ENCODE measurements at places on chromosomes 7 and 10.
A peak's percentile ranks its signal among the peaks of the same experiment; 100 is the strongest.

DNA sequence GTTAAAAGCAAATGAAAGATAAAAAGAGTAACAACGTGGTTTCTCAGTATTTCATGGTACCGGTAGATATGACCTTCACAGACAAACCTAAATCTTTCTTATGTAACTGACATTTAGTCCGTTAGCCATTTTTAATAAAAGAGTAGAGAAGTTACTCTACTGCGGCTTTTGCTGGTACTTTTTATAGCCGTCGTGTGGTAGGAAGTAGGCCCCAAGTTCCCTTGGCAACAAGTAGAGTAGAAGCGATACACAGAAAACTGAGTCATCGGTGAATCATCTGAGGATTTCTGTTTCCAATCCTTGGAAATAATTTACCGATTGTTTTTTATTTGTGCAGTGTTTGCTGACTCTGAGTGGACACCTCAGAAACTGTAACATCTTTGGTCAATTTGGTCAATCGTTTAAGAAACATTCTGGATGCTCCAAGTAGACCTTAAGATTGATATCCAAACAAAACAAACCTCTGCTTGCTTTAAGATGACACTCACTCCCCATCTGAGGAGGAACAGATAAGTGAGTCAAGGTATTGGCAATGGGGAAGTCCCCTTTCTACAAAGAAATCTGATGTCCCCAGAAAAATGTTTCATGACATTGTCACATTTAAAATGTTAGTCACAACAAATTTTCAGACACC lies 63.9 kb upstream of the AHR start:
- peak; percentile 14 for DNase-seq

- peak; percentile 52 for DNase-seq
These were observed 3.4 kb downstream of the TCF7L2 start for GRCh38 chr10:112953174-112954159.

- DNase-seq: no peak
These were observed 82.7 kb upstream of the SAMD8 start for GRCh38 chr10:75028748-75029147.

DNA sequence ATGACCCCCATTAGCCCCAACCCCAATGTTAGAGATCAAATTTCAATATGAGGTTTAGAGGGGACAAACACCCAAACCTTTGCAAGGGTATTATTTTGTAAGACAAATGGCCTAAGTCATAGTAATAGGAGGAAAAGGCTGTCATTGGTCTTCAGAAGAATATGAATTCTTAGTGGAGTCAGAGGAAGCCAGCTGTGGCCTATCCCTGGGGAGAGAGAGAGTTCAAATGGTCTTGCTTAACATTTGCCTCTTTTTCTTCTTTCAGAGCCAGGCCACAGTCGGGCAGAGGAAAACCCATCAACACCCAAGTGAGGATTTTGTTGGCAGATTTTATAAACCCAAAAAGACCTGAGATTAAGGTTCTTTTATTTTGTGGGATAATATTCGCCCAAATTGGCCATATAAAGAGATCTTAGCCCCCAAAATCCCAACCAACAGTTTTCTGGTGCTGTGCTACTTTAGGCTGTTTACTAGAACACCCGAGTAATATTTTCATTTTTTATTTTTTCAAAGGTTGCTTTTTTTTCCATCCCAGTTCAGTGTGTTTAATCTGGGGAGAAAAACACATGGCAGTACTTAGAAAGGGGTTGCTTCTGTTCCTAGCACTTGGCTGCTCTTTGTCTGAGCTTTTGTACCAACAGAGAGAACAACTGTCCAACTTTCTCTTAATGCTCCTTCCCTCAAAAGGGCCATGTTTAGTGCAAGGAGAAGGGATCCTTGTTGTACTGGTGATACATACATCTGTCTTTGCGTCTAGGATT lies 26.8 kb upstream of the ARMC3 start:
- DNase-seq: no peak

DNA sequence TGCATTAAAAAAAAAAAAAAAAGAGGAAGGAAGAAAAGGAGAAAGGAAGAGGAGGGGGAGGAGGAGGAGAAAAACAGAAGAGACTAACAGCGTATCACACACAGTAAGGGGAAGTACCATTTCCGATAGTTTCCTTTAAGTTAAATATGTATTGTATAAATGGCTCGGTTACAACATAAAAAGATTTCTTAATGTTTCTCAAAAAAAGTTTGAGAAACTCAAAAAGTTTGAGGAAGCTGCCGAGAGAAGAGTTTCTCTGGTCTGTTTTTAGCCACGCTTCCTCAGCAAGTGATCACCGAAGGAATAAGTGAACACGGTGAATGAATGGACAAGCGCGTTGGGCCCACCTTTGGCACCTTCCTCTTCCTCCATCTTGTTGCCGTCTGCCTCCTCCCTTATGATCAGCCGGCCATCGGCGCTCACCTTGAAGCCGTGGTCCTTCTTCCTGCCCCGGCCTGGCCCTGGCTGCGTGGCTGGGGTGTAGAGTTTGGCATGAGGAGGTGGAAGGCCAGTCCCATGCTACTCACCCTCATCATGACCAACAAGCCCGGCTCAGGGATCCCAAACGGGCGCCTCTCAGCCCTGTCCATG lies 31.3 kb upstream of the FRAT2 start:
- DNase-seq: no peak

GRCh38 chr10:119443970-119444660 lies 98.4 kb downstream of the RGS10 start:
- no peak for DNase-seq

GRCh38 chr7:23357190-23358093 lies 58.3 kb downstream of the MALSU1 start:
- DNase-seq: no peak

DNA sequence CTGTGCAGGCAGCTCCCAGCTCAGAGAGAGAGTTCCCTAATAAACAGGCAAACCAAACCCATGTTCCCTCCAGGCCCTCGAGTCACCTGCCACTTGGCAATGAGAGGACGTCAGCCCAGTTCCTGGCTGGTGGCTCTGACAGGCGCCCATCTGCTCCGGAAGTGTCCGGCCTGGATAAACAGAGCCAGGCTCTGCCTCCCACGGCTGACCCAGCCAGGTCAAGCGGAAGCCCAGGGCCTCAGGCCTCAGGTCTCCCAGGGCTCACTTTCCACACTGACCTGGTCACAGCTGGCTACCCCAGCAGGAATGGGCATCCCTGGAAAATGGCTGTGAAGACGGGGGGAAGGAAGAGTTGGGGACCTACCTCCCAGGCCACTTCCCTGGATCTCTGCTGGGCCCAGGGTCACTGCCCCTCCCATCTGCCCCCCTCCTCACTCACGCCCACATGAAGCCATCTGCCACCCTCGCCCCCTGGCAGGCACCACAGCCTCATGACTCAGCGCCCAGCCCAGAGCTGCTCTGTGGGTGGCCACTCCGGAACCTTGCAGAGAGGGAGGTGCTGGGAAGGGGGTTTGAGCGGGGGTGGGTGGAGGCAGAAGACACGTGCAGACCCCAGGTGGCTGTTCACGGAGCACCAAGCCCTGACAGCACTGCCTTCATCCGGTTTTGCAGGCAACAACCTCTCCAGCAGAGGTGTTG lies 37.4 kb upstream of the DUSP5 start:
- DNase-seq: peak; percentile 42

GRCh38 chr10:74887614-74888284 lies 61.3 kb downstream of the KAT6B start:
- DNase-seq: no peak

DNA sequence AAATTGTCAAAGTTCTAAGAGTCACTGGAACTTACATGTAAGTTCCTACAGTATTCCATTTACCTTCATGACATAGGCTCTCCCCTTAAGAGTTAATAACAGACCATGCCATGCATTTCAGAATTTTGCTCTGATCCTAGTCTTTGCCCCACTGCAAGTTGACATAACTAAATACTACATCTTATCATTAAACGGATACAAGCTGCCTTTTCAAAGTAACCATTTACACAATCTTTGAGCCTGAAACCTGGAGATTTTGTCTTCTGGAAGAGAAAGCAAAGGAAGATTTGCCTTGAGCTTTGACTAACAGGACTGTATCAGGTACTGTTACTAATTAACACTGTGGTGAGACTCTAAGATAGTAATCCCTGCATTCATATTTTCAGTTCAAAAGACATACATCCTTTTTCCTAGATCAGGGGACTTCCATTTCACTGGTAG lies 9.3 kb upstream of the AKR1D1 start:
- DNase-seq: no peak

DNA sequence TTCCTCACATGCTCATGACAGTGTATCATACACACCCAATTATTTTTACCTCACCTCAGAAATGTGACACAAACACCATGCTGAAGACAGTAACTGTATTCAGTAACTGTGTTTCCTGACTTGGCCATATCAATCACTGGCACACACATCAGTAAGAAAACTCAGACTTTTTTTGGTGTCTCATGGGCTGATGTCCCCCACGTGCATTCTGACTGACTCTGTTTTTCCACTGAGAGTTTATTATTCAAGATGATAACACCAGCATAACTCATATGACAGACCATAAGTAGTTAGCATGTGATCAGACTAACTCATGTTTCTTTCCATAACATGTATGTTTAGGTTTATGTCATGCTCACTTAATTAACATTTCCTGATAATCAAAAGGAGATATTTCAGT lies 124.8 kb downstream of the CD36 start:
- no peak for DNase-seq

GRCh38 chr10:131198401-131198800 lies 113.1 kb downstream of the TCERG1L start:
- DNase-seq: no peak

- DNase-seq: no peak
These were observed 17.9 kb upstream of the PPA1 start for GRCh38 chr10:70250961-70251680.

DNA sequence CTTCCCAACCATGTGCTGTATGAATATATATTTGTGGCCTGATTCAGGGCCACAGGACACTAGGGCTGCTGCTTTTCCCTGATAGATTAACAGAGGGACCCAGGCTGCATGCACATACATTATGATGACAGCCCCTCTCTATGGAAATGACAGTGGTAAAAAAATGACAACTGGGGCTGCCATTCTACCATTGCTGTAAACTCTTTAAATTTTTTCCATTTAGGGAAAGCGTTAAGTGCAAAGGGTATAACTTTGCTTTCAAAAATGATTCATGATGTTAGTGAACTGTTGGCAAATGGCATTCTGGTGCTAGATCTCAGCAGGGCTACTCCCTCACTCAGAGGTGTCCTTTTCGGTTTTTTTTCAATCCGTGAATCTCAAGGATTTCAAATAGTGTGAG lies 4.2 kb downstream of the CTBP2 start:
- no peak for DNase-seq

- no peak for DNase-seq
These were observed 94.7 kb downstream of the HDAC9 start for GRCh38 chr7:18590241-18590640.

DNA sequence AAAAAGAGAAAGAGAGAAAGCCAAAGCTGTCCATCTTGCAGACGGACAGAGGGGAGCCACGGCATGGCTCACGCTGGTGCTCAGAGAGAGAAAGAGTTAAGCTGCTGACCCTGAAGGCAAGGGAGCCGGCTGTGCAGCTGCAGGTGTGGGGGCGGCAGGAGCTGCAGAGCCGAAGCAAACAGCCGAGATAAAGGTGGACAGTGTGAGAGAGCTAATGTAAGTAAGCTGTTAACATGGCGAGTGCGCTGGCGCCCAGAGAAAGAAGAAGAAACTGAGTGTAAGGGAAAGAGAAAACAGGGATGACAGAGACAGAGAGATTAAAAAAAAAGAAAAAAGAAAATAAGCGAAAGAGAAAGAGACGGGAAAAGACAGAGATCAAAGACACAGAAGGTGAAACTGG lies 18.2 kb downstream of the COL17A1 start:
- DNase-seq: no peak

GRCh38 chr10:108757946-108758345 lies 1165.4 kb downstream of the XPNPEP1 start:
- no peak for DNase-seq

GRCh38 chr10:90712529-90712928 lies 145.3 kb downstream of the HTR7 start:
- no peak for DNase-seq

GRCh38 chr7:28151965-28152364 lies 28.6 kb downstream of the JAZF1 start:
- DNase-seq: no peak

- no peak for DNase-seq
These were observed 923.4 kb downstream of the REEP3 start for GRCh38 chr10:64444564-64444963.

DNA sequence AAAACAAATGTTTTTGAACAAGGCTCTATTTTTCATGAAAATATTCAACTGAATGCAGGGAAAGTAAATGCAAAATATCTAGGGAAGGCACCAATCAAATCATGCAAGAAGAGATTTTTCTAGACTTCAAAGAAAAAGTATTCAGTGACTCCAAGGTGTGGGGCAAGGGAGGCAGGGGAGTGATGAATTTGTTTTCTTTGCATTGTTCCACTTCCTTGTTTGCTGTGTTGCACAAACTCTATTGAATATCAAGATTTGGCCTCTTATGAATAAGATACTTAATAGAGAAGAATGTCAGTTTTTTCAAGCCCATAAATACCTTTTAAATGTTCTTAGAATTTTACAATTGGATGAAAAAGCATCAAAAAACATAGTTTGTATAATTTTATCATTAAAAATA lies 26.4 kb downstream of the STEAP1 start:
- no peak for DNase-seq

DNA sequence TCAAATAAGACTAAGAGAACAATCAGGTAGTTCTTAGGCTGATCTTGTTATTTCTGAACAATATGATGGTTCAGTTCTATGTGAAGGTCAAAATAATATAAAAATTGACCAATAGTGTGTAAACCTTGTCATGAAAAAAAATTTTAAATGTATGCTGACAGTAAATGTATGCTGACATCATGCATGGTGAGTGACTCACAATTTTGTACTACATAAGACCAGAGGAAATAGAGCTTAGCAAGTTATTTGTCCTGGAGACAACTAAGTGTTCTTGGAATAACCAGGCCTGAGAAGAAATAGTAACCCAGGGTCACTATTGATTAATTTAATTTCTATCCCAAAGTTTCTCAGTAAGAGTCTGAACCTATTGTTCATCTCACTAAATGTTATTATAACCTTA lies 182.2 kb upstream of the PCDH15 start:
- DNase-seq: no peak

DNA sequence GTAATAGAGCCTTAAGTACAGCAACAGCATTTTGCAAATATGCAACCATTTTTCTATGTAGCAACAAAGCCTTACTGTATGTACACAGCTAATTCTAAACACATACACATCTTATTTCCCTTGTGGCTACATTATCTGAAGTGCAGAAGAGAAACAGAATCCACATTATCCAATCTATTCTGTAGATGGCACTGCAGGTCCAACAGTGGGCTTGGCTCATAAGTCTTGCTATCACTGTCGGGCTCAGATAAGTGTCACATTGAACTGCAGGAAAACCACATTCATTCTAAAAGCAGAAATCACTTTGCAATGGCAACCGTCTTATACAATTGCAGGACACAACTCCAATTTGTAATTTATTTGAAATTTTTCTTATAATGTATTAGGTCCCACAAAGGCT lies 109.8 kb upstream of the NOBOX start:
- no peak for DNase-seq

GRCh38 chr7:36406156-36406555 lies 16.5 kb downstream of the ANLN start:
- DNase-seq: no peak

GRCh38 chr10:30968711-30969110 lies 63.0 kb downstream of the ZNF438 start:
- DNase-seq: no peak

GRCh38 chr10:73812657-73813056 lies 1.3 kb upstream of the NDST2 start:
- DNase-seq: no peak

GRCh38 chr10:129792864-129793263 lies 171.2 kb downstream of the EBF3 start:
- DNase-seq: no peak

Measured in transverse colon (tissue), 4 donors.